ENCODE measurements at places on chromosomes 12 and 14. TPM values are rescaled to one million over a fixed set of nuclear protein-coding genes. Genes with fewer than 3 reads are reported as not detected.

Gene CIPC
- 9.6 TPM for total RNA-seq

Gene CCDC38
- 0.34 TPM for total RNA-seq

Gene NELL2
- 106 TPM for total RNA-seq

Gene PLEKHG7
- not detected for total RNA-seq

Gene CDH24
- total RNA-seq: 0.72 TPM

Gene ATG101
- 25.6 TPM for total RNA-seq

DNA sequence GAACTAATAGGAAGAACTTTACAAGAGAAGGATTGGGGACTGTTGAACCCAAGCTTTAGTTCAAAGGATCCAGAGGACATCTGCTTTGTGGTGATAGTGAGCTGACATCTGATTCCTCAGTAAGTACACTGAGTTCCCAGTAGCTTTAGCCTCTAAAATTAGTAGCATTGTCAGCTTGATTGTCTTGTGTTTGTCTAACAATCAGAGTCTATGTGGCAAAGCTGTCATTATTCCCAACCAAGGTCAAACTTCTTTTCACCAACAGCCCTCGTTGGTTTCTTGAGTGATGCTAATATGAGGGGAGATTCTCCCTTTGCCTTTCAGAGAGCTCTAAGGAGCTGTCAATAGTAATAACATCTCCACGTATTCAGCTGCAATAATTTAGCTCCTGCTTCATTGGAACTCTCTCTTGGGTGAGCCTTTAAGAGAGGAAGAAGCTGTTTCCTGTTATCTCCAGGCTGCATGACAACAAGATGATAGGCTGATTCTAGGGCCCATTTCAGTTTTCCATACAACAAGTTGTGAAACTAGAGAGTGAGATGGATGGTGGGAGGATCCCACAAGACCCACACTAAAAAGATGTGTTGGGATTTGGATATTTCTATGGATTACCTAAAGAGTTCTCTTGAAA lies 46.7 kb downstream of the TGFB3 start:
- no peak for DNase-seq
- no peaks in the 10 kb centered on the region for H3K36me3 ChIP-seq
- no peak overlapping the region for H3K27ac ChIP-seq
- H3K27me3 ChIP-seq: no peaks in the 10 kb centered on the region
- no peaks in the 10 kb centered on the region for H3K4me1 ChIP-seq

- DNase-seq: peak; percentile 59
- H3K27ac ChIP-seq: no peak overlapping the region
- H3K36me3 ChIP-seq: no peaks in the 10 kb centered on the region
- no peak overlapping the region for H3K4me3 ChIP-seq
- peaks cover 1% of the 10 kb centered on the region for H3K27me3 ChIP-seq
Observed at GRCh38 chr12:57888409-57889157, 42.1 kb upstream of the CTDSP2 start.

DNA sequence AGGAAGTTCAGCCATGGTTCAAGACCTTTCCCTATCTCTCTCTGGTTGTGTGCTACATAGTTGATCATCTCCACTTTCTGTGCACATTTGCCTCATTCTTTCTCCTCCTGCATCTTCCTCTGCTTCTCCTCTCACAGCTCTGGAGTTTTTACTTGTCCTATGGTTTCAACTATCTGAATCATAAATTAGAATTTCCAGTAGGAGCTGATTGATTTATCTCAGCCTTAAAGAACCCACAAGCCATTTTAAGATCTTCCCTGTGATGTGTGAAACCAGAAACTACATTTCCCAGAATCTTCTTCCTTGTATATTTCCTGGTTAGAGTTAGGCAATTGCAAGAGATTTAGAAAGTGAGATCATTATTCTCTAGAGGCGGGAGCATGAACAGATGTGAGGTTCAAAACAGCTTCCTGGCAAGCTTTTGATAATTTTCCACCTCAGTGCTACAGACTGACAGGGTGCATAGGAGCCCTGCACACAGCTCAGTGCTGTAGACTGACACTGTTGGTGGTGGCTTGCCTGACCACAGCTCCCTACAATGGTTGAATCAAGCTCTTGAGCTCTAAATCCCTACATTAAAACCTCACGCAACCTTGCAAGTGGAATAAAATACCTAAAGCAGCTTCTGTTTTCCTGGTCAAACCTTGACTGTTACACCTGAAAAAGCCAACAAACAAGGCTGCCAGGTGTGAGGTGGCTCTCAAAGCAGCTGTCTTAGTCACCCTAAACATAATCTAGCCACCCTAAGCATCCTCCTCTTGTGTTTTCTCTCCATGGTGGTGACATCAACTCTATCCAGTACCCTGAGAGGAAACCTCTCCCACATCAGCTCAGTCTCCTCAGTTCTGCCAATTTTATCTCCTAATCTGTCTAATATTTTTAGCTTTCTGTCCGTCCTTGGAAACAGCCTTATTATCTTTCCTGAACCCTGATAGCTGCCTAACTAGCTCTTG lies 21.5 kb upstream of the IFNG start:
- peak; percentile 78 for DNase-seq
- peaks cover 4% of the 10 kb centered on the region for H3K36me3 ChIP-seq
- peak overlapping the region; percentile 82 for H3K27ac ChIP-seq
- H3K4me1 ChIP-seq: peaks cover 62% of the 10 kb centered on the region
- no peaks in the 10 kb centered on the region for H3K27me3 ChIP-seq

DNA sequence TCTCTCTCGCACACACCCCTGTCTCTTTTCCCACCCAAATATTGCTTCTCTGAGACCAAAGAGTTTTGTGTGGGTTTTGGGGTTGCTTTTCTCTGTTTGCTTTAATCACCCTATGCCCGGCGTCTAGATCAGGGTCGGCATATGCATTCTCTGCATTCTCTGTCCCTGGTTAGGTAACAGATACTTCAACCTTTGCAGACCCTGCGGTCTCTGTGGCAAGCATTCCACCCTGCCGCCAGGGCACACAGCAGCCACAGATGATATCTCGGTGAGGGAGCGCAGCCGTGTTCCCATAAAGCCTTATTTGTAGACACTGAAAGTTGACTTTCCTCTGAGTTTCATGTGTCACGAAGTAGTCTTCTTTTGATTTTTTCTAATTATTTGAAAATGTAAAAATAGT lies 110.4 kb upstream of the FZD10 start:
- peaks cover 3% of the 10 kb centered on the region for H3K4me1 ChIP-seq
- peaks cover 13% of the 10 kb centered on the region for H3K27me3 ChIP-seq
- H3K36me3 ChIP-seq: no peaks in the 10 kb centered on the region
- H3K4me3 ChIP-seq: no peak overlapping the region
- DNase-seq: no peak

- peaks cover 44% of the 10 kb centered on the region for H3K4me1 ChIP-seq
- H3K27me3 ChIP-seq: peaks cover 4% of the 10 kb centered on the region
- peak; percentile 79 for DNase-seq
- H3K36me3 ChIP-seq: no peaks in the 10 kb centered on the region
Observed at GRCh38 chr14:35932659-35933159, 106.6 kb downstream of the BRMS1L start.

- H3K27ac ChIP-seq: no peak overlapping the region
- H3K27me3 ChIP-seq: peaks cover 14% of the 10 kb centered on the region
- peaks cover 3% of the 10 kb centered on the region for H3K36me3 ChIP-seq
- DNase-seq: peak; percentile 41
- peaks cover 21% of the 10 kb centered on the region for H3K4me1 ChIP-seq
Observed at GRCh38 chr12:132559652-132560363, 50.6 kb downstream of the LRCOL1 start.

GRCh38 chr12:7678744-7679143 lies 13.0 kb upstream of the APOBEC1 start:
- no peaks in the 10 kb centered on the region for H3K36me3 ChIP-seq
- no peak overlapping the region for H3K4me3 ChIP-seq
- no peak overlapping the region for H3K27ac ChIP-seq

DNA sequence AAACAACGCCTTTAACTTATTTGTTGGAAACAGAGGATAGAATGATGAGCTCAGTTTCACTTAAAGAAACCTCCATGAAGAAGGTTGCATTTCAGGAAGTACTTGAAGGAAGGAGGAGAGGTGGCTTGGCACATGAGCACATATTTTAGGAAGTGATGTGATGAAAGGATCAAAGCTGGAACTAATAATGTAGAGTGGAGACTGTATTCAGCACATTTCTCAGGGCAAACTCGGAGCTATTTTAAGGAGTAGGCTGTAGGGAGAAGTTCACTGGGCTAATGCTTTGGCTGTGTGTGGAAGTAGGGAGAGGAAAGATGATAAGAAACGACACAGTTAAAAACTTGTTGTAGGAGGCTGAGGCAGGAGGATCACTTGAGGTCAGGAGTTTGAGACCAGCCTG lies 272.8 kb downstream of the AKAP6 start:
- H3K27ac ChIP-seq: no peak overlapping the region
- no peak for DNase-seq
- no peaks in the 10 kb centered on the region for H3K36me3 ChIP-seq
- H3K4me3 ChIP-seq: no peak overlapping the region
- H3K27me3 ChIP-seq: peaks cover 3% of the 10 kb centered on the region
- no peaks in the 10 kb centered on the region for H3K4me1 ChIP-seq

DNA sequence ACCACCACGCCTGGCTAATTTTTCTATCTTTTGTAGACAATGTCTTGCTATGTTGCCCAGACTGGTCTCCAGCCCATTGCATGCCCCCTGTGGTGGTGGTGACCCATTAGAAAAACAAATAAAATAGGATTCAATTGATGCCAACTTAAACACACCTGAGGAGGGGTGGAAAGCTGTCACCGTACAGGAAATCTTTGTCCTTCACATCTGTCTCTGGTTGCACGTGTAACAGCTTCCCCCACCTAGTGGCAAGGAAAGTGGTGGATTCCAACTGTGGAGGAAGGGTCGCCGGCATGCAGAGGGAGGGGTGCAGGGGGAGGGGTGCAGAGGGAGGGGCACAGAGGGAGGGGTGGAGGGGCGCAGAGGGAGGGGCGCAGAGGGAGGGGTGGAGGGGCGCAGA lies 26.1 kb upstream of the GPR68 start:
- DNase-seq: no peak
- H3K4me1 ChIP-seq: peaks cover 13% of the 10 kb centered on the region
- H3K27me3 ChIP-seq: no peaks in the 10 kb centered on the region
- peak overlapping the region; percentile 55 for H3K27ac ChIP-seq
- no peak overlapping the region for H3K4me3 ChIP-seq

Data from activated CD8-positive, alpha-beta T cell treated with anti-CD3 and anti-CD28 coated beads for 36 hours (primary cell).